Activated effector memory CD4-positive, alpha-beta T cell treated with Interleukin-2 at 50 U/mL for 16 hours (primary cell): ENCODE measurements at places on chromosomes 1 and 21.

DNA sequence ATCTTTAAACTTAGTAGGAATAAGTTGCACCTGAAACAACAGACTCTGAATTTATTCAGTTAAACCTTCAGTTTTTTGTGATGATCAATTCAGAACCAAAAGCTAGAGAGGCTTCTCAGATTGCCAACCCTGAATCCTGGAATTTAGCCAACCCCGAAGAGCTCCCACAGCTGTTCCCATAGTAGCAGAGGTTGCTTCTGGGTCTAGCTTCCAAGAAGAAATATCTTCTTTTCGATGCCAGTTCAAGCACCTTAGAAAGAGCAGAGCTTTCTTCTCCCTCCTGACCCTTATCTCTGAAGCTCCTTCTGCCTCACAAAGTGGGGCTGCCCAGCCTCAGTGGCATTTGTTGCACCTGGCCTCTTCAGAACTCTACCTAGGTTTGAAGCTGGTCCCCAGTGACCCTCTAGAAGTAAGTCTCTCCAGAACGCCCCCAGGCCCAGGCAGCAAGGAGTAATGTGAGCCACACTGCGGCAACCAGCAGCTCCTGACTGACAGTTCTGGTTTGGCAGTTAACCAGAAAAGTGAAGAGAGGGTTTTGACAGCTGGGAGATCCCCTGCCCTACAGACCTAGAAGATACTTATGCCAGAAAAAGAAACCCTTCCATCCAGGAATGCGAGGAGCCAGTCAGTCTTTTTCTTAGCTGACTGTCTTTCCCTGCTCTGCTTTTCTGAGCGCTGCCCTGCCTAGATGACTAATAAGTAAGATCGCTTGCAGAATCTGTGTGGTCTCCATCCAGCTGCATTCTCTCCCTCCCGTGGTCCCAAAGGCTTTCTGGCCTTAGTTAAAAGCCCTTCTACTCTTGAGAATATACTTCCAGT is 165.9 kb downstream of the ADGRL4 start:
- DNase-seq = no peak

GRCh38 chr1:30044656-30045144 is 678.7 kb downstream of the MATN1 start:
- DNase-seq = no peak

DNA sequence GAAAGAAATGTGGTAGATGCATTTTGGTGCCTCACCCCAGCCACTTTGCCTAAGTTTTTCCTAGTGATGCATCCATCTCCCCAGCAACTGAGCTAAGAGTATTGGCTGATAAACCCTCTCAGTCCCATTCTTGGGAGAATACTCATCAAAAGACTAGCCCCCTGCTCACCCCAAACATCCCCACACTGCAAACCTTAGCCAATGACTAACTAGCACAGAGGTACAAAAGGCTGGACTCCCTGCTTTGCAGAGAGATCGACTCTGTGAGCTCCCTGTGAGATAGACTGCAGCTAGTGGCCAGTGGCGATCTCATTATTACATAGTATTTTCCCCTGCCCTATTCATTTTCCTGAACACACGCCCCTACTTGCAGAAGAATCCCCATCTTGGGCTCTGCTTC is 155.3 kb downstream of the HHIPL2 start:
- no peak for DNase-seq

DNA sequence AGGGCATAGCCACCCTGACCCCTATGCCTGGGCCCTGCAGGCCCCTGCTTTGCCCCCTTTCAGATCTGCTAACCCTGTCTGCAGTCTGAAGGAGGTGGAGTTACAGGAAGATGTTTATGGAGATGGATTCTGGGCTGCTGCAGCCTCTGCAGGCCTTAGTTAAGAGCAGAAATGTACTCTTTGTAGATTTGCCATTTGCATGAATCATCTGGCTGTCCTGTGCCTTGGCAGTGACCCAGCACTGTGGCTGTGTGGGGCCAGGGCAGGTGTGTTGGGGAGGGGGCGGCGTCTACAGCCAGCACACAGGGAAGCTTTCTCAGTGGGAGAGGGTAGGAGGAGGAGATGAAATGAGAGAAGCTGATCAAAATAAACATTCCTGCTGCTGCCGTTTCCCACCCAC is 867.3 kb downstream of the PLA2G4A start:
- no peak for DNase-seq

- no peak for DNase-seq
Measured at GRCh38 chr1:23026568-23026967, 7.3 kb downstream of the KDM1A start.

GRCh38 chr1:234996245-234996757 is 132.3 kb downstream of the TOMM20 start:
- DNase-seq = no peak

DNA sequence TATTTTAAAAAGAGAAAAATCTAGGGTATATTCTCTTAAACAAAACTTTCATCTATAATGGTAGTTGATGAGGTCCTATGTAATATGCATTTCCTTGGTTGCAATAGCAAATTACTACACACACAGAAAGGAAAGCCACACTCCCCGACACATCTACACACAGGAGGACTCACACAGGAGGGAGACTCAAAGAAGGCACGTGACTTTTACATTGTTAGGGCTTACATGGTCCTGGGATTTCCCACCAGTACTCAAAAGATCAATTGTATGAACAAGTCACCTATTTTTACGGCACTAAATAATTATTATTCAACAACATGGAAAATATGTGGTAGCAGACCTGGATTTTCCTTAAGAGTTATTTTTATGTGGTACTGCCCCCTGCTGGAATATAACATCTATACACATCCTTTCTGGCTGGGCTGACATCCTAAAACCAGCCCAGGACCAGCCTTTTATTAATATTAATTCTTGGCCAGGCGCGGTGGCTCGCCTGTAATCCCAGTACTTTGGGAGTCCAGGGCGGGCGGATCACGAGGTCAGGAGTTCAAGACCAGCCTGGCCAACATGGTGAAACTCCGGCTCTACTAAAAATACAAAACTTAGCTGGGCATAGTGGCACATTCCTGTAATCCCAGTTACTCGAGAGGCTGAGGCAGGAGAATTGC is 33.9 kb upstream of the LGALS8 start:
- DNase-seq = no peak

- DNase-seq = no peak
Measured at GRCh38 chr1:154104433-154105082, 50.3 kb downstream of the NUP210L start.

- DNase-seq = no peak
Measured at GRCh38 chr1:72062584-72062983, 219.8 kb downstream of the NEGR1 start.

- no peak for DNase-seq
Measured at GRCh38 chr1:46086576-46086975, 45.9 kb downstream of the PIK3R3 start.

DNA sequence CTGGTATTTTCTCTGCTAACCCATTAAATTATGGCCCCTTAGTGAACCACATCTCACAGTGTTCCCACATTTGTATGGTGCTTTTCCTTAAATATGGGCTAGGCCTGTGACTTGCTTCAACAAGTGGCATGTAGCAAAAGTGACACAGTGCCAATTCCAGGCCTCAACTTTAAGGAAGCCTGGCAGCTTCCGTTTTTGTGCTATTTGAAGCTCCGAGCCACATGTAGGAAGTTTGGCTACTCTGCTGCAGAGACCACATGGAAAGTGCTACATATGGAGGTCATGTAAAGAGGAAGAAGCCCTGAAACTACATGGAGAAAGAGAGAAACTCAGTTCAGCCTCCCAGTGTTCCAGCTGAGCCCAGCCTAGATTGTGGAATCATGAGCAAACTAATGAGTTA is 28.5 kb upstream of the DR1 start:
- no peak for DNase-seq

GRCh38 chr1:46003315-46003714 is 129.1 kb downstream of the PIK3R3 start:
- no peak for DNase-seq

GRCh38 chr1:217048104-217048707 is 325.0 kb upstream of the ESRRG start:
- DNase-seq = no peak

- DNase-seq = no peak
Measured at GRCh38 chr21:34846601-34847112, 177.9 kb downstream of the CLIC6 start.

- no peak for DNase-seq
Measured at GRCh38 chr1:236063551-236063918, 1.4 kb downstream of the NID1 start.

- no peak for DNase-seq
Measured at GRCh38 chr21:39728341-39728740, 16.6 kb upstream of the IGSF5 start.
